ENCODE measurements at places on chromosomes 2 and 18.

DNA sequence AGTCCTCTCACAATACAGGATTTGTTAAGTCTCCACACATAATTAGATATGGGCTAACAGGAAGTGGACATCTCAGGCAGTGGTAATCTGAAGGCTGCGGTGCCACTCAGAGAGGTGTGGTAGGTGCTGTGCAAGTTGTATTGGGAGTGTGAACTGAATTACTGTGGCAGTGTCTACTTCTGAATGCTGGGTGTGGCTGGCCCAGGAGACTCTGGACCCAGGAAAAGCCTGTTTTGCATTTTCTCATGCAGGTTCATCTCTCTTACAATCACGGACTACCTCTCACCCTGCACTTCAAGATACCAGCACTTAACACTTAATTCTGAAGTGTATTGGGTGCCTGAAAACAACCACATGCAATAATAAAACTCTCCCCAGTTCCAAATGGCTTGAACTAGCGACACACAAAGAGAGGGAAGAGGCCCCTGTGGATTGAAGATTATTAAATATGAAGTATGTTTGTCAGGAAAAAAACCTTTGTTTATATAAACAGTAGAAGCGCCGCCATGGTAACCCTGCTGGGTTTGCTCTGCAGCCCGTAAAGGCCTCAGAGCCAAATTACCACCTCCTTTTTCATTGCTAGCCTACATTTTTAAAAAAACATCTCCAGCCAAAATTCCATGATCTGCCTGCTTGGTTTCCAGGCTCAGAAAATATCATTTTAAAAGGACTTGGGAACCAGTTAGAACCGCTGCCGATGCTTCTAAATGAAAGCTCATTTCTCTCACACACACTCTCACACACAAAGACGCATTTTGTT is 77.5 kb downstream of the GFPT1 start:
- DNase-seq: no peak

DNA sequence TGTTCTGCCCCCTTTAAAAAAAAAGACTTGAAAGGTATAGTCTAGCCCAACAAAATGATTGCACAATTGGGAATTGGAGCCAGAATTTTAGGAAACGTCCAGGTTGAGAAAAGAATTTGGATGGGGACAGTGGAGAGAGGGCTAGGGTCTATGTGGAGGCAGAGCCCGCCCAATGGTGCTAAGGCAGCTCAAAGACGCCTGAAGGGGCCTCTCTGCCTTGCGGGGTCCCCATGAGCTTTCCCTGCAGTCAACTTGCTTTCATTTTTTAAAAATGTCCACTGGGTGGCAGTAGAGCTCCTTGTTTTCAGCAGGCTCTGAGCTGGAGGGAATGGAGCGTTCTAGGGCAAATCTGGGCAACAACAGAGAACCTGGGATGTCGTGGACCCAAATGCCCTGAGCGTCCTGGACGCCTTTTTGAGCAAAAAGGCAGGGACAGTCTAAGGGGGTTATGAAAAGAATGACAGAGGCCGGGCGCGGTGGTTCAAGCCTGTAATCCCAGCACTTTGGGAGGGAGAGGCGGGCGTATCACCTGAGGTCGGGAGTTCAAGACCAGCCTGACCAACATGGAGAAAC is 40.2 kb upstream of the ITM2C start:
- DNase-seq: peak; percentile 14

DNA sequence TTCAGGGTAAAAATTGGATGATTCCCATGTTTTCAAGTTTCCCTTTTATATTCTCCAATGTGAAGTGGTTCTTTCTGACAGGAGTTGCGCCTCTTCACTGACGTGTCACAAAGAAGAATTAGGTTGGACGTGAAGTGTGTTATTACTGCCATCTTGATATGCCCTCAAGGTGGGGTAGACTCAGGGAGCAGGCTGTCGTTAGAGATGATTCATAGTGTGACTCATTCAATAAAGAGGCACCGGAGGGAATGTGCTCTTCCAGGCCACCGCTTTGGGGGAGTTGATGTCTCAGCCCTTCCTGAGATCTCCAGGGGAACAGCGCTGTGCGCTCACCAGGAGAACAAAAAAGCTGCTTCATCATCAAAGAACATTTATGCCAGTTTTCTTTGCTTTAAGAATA is 3.6 kb upstream of the DGKD start:
- DNase-seq: no peak

GRCh38 chr2:96664366-96664925 is 21.9 kb downstream of the FER1L5 start:
- no peak for DNase-seq

DNA sequence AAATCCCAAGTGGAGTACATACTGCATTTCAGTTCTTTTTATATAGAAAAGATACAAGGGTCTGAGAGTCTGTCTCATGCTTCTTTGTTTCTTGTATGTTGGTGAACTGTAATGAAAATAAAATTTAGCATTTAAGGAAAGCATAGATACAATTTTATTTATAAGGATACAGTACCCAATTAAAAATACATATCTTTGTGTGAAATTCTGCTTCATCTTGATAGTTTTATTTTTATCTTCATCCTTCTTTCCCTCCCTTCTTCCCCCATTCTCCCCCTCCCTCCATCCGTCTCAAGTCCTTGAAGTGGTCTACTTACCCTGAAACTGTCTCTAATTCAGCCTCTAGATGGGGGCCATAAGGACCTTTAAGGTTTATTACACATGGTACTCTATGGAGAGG is 359.8 kb downstream of the CDH7 start:
- no peak for DNase-seq

DNA sequence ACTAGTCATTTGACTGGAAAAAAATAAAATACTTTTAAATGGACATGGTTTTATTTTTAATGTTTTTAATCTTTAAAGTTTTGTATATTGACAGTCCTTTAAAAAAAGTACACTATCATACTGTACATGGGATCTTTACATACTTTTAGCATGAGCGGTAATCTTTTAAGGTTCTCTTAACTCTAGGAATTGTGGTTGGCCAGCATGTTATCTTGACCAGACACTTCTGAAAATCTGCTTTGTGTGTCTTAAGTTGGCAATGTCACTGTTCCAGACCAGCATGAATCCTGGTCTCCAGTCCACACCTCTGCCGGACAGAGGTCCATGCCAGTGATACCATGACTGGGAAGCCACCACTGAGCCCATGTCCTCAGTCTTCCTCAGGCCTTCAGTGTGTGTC is 17.7 kb downstream of the ITGB1BP1 start:
- DNase-seq: no peak

- no peak for DNase-seq
Observed at GRCh38 chr2:37370666-37371065, 26.2 kb downstream of the QPCT start.

Data from activated effector memory CD4-positive, alpha-beta T cell treated with Interleukin-2 at 50 U/mL for 16 hours (primary cell).